ENCODE measurements at places on chromosomes 6 and 20.

DNA sequence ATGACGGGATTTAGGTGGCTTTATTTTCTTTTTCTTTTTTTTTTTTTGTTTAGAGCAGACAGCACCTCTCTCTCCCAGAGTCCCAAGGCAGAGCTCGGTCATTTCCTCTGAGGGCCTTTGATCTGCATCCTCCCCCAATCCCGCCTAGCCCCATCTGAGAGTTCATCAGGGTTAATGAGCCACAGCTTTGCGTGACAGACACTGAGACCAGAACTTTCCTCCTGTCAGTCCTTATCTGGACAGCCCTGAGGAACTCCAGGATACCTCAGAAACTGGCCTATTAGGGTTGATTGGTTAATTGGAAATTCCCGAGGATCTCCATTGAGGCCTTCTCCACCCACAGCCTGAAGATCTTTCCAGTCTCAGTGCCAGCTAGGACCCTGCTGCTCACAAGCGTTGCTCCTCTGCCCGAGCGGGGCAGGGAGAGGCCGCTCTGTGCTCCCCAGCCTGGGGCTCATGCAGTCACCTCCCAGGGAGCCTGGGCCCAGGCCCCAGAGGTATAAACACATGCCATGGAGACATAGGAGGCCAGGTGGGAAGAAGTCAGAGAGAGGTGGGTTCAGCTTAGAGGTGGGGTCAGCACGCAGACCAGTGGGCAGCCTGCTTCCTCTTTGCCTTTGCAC lies 1.4 kb upstream of the LRRN4 start:
- DNase-seq = no peak

DNA sequence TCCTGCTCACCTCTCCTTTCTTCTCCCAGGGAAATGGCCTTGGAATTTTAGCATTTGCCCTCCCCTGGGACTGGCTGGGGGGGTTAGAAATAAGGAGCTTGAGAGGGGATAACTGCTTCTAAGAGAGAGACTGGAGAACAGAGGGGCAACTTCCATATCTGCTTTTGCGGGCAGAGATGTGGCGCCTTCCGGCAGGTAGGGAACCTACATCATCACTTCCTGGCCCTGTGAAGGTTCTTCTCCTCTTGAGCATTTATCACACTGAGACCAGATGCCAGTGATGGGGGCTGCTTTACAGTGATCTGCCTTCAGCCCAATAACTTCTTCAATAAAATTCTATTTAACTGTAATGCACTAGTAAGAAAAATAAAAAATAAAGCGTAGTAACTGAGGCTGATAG lies 48.1 kb downstream of the TBC1D7 start:
- no peak for DNase-seq

DNA sequence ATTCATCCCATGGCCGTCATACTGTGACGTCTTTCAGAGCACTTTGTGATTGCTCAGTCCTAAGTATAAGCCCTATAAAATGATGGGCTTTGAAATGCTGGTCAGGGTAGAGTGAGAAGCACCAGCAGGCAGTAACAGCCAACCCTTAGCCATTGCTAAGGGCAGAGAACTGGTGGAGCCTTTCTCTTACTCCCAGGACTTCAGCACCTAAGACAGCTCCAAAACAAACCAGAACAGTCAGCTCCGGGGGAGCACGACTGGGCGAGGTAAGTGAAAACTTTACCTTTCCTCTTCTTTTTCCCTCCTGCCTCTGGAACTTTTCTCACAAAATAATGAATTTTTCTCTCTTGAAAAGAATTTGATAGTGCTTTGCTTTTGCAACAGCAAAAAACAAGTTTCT lies at the start of gene VIP:
Gene VIP (plus strand): TSS at position 104 of the 400 bp plus-strand sequence. CDS start 1,381 bp downstream, outside the sequence.
- no peak for DNase-seq

DNA sequence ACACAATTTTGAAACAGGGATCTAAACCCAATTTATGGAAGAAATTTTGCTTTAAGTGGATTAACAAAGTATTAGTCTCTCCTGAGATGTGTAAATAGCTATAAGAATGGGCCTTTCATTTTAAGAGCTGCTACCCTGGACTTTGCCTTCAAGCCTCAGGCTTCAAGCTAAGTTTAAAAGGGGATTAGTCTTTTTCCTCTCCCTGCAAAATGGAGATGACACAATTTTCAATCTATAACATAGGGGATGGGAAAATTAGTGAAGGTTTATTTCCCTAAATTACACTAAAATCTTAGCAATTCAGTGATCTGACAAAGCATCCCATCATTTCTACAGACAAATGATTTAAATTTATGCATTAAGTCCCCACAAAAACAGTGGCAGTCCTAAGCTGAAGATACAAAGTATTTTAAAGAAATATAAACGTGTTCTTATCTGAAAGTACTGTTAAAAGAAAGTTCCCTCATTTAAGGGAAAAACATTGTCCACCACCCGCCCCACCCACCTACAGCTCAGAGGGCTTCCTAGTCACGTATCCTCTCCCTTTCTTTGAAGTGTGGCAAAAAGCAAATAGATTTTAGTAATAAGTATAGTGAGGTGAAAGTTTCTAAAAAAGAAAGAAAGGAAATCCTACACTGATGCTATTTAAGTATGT lies 14.5 kb downstream of the ARHGAP18 start:
- DNase-seq = no peak

DNA sequence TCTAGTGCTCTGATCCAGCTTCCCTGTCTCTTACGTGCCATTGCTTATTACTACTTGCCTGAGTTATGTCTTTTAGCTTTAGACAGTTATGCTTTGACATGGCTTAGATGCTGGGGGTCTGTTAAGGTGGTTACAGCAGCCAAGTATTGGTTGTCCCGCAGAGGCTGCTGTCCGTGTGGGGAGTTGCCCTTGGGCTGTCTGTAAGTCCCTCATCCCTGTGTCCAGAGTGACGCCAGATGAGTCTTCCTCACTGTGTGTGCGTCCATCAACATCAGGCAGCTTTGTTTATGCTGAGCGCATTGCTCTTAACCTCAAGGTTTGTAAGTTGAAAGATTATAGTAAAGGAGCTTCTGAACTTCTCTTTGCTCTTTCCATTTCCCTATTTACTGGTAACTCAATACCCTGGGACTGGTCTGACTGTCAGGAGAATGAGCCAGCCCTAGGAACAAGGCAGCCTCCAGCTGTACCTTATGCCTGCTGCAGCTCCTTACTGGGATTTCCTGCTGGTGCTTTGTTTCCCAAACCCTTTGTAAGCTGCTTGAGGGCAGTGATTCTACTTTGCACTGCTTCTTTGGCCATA lies 7.2 kb downstream of the FAM120B start:
- DNase-seq = no peak

Measured in omental fat pad (tissue), 4 donors.